ENCODE measurements at places on chromosomes 5 and 9. TPM values are rescaled to one million over a fixed set of nuclear protein-coding genes. Genes with fewer than 3 reads are reported as not detected.
A peak's percentile ranks its signal among the peaks of the same experiment; 100 is the strongest.

The HTR4 gene
- total RNA-seq: not detected

The BNC2 gene
- 38.0 TPM for total RNA-seq

The EGFLAM gene
- 1.1 TPM for total RNA-seq

The ADAMTS19 gene
- 0.87 TPM for total RNA-seq

- DNase-seq: peak; percentile 85
Observed at GRCh38 chr9:12698266-12698665, 5.1 kb downstream of the TYRP1 start.

DNA sequence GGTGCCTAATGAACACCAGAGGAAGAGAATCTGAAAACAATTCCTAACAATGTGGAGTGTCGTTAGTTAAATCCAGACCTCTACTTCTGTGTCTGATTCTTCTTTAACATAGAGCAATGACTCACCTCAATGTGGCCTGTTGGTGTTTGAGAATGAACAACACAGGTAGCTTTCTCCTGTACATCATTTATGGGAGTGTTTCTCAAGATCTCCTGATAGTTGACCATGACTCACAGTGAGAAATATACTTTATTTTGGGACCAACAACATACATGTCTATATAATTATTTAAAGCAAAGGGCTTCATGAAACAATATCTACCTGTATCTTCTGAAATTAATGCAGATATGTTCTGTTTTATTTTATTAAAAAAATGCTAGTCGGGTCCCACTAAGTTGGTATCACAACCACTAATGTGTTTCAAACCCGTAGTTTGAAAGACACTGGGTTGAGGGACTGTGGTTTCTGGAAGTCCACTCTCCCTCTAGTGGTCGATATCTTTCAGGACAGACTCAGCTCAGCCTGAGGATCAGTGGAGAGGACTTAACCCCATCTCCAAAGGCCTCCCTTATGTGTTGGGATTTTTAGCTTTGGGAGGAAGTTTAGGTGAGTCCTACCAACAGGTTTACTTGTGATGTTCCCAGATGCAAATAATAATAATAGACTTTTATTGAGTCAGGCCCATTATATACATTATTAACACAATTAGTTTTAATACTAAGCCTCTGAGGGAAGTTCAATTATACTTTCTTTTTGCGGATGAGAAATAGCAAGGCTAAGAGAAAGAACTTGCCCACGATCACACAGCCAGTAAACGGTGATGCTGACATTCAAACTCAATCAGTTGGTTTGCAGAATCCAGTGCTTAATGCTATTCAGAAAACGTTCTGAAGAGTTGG is 70.0 kb upstream of the KLF9 start:
- peak; percentile 64 for DNase-seq

DNA sequence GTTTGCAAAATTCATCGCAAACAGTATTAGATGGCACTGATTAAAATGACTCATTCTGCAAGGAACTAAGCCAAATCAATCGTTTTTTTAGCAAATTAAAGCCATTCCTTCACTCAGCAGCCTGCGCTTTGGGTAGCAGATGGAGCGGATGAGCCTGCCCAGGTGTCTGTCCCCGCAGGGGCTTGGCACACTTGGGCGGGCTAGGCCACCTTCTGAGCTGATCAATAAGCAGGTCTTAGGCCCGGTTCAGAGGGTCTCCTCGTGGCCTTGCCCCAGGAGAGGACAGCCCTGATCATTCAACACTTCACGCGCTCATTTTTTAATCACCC is 78.0 kb upstream of the FCN1 start:
- DNase-seq: no peak

GRCh38 chr9:130543368-130543767 is 36.0 kb upstream of the FUBP3 start:
- DNase-seq: no peak

GRCh38 chr5:101728933-101729332 is 567.2 kb downstream of the SLCO4C1 start:
- DNase-seq: no peak

GRCh38 chr9:90945336-90945735 is 143.7 kb downstream of the SYK start:
- no peak for DNase-seq

GRCh38 chr9:113997610-113998009 is 80.5 kb downstream of the AMBP start:
- DNase-seq: no peak

DNA sequence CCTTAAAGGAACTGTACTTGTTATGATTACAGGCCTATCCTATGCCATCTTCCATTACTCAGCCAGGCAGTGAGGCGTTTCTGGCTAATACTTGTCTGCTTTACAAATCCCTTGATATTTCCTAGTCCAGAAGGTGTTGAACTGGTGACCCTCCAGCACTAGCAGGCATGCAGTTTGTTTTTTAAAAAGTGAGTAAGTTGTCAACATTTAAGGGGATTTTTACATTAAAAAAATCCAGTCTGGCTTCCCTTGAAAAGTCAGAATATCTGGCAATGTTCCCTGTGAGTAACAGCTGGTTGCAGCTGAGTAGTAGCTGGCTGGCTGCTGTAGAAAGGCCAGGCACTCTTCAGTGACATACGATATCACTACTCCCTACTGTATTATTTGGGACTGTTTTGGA is 21.8 kb downstream of the GRIN3A start:
- no peak for DNase-seq

DNA sequence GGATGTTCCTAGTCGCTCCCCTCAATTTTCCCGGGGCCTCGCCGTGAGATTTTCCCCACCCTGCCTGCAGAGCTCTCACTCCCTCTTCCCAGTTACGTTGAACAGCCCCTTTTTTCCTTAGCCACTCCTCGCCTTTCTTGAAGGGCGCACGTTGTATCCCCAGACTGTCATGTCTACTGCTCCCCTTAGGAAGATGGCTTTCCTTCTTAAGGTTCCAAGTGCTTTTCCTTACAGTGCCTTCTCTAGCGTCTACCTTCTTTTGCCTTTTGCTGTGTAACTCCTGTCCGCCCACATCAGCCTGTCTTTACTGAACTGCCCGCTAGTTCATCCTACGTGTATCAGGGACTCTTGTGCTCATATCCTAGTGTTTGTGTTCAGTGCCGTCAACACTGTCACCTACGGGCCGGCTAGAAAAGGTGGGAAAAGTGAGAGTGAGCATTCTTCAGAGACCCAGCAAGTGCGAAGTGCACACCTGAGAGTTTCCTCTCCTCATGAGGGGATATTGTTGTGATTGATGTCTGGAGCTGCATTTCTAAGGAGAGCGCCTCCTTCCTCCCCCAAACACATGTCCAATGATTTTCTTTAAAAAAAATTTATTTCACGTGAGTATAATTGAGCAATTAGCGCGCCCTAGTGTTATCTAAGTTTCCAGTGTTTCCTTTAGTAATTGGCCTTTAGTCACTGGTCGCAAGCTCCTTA is 764 bp downstream of the CAMLG start:
- peak; percentile 44 for DNase-seq
